ENCODE measurements at places on chromosomes 3 and 15. TPM values are rescaled to one million over a fixed set of nuclear protein-coding genes. Genes with fewer than 3 reads are reported as not detected.

GRCh38 chr3:196700801-196701200, 11.2 kb downstream of the CEP19 start:
- H3K4me1 ChIP-seq, result peaks cover 12% of the 10 kb centered on the region
- DNase-seq, result no peak
- no peaks in the 10 kb centered on the region for H3K27me3 ChIP-seq

DNA sequence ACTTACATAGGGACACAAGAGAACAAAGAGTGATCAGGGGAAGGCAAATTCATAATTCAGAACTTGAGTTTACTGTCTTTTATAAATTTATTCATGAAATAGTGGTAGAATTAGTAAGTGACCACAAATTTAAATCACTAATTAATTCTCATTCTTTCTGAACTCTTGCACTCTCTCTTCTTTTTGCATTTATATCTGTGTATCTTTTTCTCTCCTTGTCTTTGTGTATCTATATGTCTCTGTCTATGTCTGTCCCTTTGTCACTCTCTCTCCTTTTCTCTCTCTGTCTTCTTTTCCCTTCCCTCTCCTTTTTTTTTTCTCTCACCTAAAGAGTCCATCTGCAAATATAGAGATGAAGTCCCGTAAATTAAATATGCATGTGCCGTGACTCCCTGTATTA, 31.5 kb downstream of the RBMS3 start:
- no peak for DNase-seq
- no peak overlapping the region for H3K4me3 ChIP-seq
- no peaks in the 10 kb centered on the region for H3K4me1 ChIP-seq
- no peaks in the 10 kb centered on the region for H3K36me3 ChIP-seq
- H3K27ac ChIP-seq, result no peak overlapping the region
- H3K27me3 ChIP-seq, result no peaks in the 10 kb centered on the region

DNA sequence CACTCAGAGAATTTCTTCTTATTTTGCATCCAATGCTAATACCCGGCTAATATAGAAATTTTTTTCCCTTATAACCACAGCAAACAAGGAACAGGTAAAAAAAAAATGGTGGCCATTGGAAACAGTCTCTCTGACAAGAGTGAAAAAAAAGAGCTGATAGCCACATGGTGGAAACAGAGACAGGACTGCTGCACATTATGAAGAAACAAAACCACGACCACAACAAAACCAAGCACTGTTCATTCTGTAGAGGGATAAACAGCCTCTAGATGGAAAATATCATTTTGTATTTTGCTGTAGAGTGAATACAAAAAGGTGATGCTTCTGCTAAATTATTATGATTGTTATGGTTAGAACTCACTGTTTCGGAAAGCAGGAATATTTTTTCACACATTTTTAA, 686.2 kb downstream of the NLGN1 start:
- H3K36me3 ChIP-seq, result no peaks in the 10 kb centered on the region
- no peaks in the 10 kb centered on the region for H3K27me3 ChIP-seq
- no peak overlapping the region for H3K4me3 ChIP-seq

- H3K27me3 ChIP-seq, result no peaks in the 10 kb centered on the region
- no peak overlapping the region for H3K27ac ChIP-seq
- no peaks in the 10 kb centered on the region for H3K4me1 ChIP-seq
Observed at GRCh38 chr3:79415356-79415755, 352.4 kb downstream of the ROBO1 start.

The PLSCR2 gene
- not detected for total RNA-seq

The SLC9C1 gene
- total RNA-seq, result 0.24 TPM
